ENCODE measurements at places on chromosomes 5 and 9. TPM values are rescaled to one million over a fixed set of nuclear protein-coding genes. Genes with fewer than 3 reads are reported as not detected.

TUSC1 gene
- 0.52 TPM for total RNA-seq

GRAMD2B gene
- 6.9 TPM for total RNA-seq

C9 gene
- total RNA-seq, result not detected

FBXL7 gene
- total RNA-seq, result not detected

GLIPR2 gene
- total RNA-seq, result 86.0 TPM

ADAMTS2 gene
- 0.21 TPM for total RNA-seq

COL5A1 gene
- 0.21 TPM for total RNA-seq

PCDHGA6 gene
- total RNA-seq, result 0.10 TPM

PCAT7 gene
- total RNA-seq, result not detected

ZDHHC11 gene
- total RNA-seq, result 1.2 TPM

PROB1 gene
- total RNA-seq, result 0.21 TPM

HTR4 gene
- not detected for total RNA-seq

CD14 gene
- 138 TPM for total RNA-seq

TMEM171 gene
- total RNA-seq, result not detected

CDX1 gene
- not detected for total RNA-seq

ORM1 gene
- not detected for total RNA-seq

PCDHB7 gene
- total RNA-seq, result under 0.01 TPM

GEMIN5 gene
- 3.7 TPM for total RNA-seq

INSL6 gene
- not detected for total RNA-seq
